Fibroblast of skin of right quadriceps (primary cell): ENCODE measurements at places on chromosomes 4 and X.

DNA sequence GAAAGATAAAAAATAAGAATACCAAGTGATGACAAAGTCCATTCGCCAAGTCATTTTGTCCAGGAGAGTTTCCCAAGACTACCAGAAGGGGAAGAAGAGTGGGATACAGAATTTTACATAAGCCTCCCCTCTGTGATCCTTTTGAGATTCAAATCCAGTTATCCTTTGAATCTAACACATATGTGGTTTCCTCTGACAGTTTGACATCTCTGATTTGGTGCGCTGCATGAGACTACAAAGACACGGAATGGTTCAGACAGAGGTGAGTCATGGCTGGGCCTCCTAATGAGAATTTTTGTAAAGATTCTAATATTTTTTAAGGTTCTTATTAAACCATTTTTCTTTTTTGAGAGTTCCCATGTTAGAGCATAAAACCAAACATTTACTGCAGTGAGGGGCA lies 38.3 kb downstream of the SLC10A6 start:
- DNase-seq: no peak

- DNase-seq: no peak
Measured at GRCh38 chr4:122980860-122981259, 58.5 kb upstream of the NUDT6 start.

- DNase-seq: no peak
Measured at GRCh38 chrX:110437686-110438085, 79.0 kb downstream of the RTL9 start.

DNA sequence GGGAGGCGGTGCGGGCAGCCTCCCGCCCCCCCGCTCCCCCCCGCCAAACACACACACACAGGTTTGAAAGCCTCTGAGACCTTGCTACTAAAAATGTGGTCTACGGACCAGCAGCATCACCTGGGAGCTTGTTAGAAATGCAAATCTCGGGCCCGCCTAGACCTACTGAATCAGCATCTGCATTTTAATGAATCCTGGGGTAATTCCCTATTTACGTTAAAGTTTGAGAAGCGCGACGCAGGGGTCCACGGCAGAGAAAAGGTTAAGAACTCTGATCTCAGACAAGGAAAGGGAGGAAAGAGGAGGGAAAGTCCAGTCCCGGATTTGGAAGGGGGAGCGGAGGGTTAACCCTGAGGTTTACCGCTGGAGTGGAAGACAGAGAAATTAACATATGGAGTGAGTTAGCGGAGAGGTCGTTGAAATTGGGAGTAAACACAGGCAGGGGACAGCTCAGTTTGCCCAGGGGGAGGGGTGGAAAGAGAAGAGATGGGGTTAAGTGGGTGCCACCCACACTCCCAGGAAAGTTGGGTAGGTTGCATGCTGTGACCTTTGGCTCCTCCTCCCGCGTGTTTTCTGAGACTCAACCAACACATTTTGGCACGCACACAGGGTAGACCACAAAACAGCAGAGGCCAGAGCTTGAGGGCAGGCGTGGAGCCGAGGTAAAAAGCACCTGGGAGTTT lies 483.6 kb downstream of the BCOR start:
- no peak for DNase-seq

DNA sequence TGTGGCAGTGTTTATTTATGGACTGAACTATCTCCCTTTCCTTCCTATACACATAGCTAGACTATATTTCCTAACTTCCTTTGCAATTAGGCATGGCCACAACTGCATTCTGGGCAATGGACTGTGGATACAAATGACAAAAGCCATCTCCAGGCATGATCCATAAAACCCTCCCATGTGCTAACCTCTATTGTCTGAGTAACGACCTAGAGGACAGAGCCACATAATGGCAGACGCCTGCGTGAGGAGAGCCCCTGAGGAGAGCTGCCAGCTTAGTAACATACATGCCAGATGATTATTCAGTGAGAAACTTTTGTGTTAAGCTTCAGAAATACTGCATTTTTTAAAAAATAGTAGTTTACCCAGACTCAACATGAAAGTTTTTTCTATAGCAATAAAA lies 142.9 kb downstream of the ADGRA3 start:
- DNase-seq: no peak

- DNase-seq: no peak
Measured at GRCh38 chr4:75429208-75429607, 85.0 kb downstream of the RCHY1 start.

DNA sequence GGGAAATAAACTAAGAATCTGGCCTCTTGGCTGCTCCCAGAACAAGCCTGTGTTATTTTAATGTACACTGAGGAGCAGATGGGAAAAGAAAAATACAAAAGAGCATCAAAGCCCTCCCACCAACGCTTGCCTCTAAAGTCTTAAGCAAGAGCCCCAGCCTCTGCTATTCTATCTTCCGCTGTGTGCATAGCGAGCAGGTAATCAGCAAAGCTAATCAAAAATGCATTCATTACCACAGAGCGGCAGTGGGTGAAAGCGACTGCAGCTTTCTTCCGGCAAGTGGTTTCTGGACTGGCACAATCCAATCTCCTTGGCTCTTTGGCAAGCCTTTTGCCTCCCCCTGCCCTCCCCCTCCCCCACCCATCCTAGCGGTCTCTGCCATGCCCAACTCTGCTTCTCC lies 13.5 kb upstream of the GRIA3 start:
- no peak for DNase-seq

- no peak for DNase-seq
Measured at GRCh38 chrX:148459343-148459742, 41.1 kb upstream of the AFF2 start.

DNA sequence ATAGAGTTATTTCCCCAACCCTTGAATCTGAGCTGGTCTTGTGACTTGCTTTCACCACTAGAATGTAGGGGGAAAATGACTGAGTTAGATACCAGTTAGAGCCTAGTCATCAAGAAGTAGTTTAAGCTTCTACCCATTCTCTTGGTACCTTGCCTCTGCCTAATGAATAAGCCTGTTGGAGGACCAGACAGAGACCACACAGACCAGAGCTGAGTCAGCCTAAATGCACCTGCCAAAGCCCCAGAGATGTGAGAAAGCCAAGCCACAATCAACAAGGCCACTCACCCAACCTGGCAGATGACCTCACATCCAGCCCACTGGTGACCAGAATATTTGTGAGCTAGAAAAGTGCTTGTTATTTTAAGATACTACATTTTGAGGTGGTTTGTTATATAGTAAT lies 85.2 kb upstream of the DCLK2 start:
- no peak for DNase-seq

DNA sequence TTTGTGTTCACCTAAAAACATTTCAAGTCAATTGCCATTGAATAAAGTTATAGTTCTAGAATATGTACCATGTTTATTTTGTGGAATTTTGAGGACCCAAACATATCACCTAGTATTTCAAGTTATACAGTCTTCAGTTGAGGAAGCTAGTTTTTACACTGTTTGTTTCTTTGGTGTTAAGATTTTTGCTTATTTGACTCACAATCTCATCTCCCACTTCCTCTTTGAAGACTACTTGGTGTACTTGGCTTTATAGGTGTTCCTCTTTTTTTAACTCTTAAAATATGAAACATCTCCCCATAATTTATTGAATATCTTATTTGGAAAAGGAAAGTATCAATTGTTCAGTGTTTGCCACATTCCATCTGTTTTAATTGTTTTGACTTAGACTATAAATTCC lies 675.4 kb downstream of the RAPGEF2 start:
- no peak for DNase-seq

- peak; percentile 34 for DNase-seq
Measured at GRCh38 chr4:15682242-15683142, 865 bp downstream of the FAM200B start.

GRCh38 chr4:23323436-23323835 lies 566.4 kb downstream of the PPARGC1A start:
- DNase-seq: no peak

GRCh38 chr4:145740806-145741205 lies 60.9 kb downstream of the C4orf51 start:
- no peak for DNase-seq
